ENCODE measurements at places on chromosomes 6 and 20.

DNA sequence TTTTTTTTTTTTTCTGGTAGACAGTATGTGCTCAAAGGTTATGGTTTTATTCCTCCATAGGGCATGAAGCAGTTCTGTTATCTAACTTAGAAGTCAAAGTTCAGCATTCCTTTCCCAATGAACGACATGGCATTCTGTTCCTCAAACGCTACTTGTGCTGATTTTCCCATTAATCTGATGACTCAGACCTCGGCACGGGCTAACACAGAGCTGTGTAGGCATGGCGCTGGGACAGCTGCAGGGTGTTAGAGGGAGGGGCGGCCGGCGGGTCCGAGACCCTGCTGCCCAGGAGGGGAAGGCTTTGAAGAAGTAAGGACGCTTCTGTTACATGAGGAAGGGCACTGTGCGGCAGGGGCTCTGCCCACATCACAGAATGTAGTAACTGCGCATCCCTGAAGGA is 93.6 kb upstream of the AGPAT4 start:
- DNase-seq = no peak

- peak; percentile 30 for DNase-seq
Observed at GRCh38 chr6:160750276-160750689, 48.2 kb downstream of the PLG start.

DNA sequence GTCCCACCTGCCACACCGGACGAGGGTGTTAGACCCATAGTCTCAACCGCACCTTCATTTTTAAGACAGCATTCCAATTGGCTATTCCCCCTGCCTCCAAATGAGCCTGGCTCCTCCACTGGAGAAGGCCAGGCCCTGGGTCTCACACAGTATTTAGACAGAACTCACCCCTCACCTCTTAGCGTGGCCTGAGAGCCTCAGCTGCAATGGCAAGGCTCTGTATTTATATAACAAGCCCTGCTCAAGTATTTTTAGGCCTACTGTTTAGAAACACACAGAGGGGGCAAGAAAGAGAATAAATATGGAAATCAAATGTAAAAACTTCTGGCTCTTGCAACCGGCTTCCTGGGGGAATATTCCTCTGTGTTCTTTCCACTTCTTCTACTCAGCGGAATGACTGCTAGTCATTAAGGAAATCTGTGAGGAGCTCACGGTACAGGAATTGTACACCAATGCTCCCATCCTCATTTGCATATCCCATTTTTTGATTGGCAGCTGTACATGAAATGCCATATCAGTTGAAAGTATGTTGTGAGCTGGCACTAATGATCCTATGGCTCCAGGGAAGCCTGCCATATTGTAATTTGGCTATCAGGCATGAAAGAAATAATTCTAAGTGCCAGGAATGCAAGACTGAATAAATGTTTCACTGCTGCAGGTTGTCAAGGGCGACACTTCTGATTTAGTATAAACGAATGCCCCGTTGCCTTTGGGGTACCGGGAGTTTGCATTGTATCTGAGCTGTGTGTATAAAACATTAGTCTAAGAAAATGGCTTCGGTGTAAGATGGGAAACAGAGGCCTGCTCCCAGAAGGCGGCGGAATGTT is 207.5 kb downstream of the ZNF217 start:
- DNase-seq = no peak

DNA sequence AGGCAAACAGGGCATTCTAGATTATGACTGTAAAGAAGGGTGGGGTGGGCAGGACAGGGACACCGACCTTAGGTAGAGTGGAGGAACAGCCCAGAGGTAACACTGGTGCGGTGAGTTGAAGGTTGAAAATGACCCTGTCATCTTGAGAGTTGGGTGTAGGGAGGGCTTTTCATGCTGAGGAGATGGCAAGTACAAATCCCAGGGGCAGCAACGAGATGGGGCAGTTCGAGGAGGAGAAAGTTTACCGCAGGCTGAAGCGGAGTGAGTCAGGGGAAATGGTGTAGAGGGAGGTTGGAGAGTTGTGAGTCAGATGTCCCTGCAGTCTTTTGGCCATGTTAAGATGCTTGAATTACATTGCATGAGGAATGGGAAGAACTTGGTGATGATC is 101.1 kb downstream of the HIVEP1 start:
- DNase-seq = peak; percentile 19

DNA sequence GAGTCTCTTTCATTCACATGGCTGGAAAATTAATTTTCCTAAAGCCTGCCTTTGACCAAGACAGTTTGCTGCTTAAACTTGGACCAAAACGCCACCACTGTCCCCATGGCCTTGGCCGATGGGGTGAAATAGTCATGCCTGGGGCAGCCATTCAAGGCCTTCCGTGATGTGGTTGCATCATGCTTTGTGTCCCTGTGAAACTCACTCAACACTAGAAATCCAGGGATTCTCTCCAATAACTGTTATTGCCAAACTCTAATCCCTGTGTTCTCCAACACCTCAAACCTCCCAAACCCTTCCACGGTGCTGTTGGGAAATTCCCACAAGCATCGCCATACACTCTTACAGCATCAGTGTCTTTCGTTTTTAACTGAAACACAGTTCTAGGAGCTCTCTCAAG is 1.4 kb upstream of the TXNDC5 start:
- DNase-seq = no peak

- no peak for DNase-seq
Observed at GRCh38 chr20:41370176-41370575, 3.6 kb upstream of the EMILIN3 start.

- no peak for DNase-seq
Observed at GRCh38 chr20:57998276-57998675, 230.2 kb downstream of the ANKRD60 start.

DNA sequence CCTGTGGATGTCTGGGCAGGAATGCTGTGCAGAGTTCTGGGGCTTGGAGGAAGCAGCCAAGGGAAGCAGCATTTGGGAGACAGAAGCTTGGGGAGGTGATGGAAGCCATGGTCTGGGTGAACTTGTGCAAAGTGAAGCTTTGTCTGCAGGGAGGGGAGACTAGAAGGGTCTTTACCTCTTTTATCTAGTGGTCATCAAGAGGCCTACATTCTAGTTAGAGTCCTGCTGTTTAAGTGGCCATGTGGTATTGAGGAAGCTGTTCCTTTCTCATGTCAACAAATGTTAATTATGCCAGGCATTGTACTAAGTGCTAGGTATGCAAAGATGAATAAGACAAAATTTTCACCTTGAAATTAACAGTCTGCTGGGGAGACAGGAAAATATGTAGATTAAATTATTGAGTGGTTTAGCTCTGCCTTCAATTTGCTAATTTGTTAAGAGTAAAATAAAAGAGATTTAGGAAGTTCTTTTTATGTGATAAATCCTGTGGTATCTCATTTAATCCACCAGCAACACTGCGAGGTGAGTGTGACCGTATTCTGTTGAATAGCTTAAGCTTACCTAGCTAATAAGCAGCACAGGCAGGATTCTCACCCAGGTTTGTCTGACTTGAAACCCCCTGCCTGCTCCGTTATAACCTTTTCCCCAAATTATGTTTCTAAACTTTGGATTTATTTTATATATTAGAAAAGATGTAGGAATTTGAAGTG is 43.1 kb downstream of the ARID1B start:
- no peak for DNase-seq

GRCh38 chr6:52495922-52496321 is 75.8 kb downstream of the EFHC1 start:
- no peak for DNase-seq

- peak; percentile 53 for DNase-seq
Observed at GRCh38 chr6:27019651-27020552, 227.6 kb upstream of the PRSS16 start.

DNA sequence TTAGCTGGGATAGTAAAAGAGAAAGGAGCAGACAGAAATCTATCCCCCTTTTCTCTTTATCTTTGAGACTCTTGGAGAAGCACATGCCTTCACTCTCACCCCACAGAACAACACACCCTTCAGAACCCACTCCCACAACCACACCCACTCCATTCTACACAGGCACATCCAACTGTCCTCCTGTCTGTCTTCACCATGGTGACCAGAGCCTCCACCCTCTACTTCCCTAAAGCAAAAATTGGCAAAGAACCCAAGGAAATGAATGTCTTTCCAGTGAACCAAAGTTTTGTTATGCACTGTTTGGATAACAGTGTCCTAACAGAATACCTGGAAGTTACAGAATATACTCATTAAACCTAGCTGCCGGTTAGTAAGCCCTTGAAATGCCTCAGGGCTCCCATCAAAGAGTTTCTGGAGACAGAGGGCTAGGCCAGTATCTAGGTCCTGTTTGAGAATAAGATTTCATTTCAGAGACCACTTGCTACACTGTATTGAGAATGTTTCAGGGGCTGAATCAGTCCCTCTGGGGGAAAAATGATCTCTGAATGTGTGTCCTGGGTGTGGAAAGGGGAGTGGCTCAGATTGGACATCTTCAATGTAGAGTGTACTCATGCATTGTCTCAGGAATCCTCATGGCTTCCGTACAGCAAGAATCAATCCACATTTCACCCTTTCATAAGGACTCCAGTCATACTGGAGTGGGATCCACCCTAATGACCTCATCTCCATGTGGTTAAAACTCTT is 101.1 kb downstream of the LY86 start:
- no peak for DNase-seq

- no peak for DNase-seq
Observed at GRCh38 chr6:19632786-19633185, 204.4 kb upstream of the ID4 start.

GRCh38 chr6:1525364-1526038 is 84.2 kb upstream of the FOXC1 start:
- no peak for DNase-seq

DNA sequence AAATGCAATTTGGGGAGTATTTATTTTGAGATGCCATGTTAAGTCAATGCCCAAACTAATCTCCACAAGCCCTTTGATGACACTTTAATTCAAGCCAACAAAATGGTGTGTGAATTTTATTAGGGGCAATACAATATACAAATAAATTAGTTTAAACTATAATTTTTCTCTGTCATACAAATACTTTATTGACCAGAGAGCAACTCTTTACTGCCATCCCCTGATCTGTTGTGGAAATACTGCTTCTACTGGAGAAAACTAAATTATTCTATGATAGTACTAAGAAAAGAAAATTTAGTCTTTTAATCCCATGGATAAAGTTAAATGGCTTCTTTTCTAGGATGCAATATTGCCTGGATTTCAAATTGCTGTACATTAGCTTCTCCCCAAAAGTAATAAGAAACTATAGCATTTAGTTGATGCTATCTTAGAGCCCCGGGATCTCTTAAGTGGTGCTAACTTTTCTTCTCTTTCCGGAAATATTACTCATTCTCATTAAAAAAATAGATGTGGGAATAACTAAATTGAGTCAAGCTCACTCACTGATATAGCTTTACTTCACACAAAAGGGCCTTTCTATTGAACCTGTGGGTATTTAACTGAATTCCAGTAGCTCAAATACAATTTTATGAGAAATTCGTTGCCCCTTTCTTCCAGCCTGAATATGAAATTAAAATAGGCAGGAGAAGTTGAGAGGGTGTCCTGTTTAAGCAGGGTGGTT is 49.2 kb downstream of the SMPDL3A start:
- DNase-seq = no peak

DNA sequence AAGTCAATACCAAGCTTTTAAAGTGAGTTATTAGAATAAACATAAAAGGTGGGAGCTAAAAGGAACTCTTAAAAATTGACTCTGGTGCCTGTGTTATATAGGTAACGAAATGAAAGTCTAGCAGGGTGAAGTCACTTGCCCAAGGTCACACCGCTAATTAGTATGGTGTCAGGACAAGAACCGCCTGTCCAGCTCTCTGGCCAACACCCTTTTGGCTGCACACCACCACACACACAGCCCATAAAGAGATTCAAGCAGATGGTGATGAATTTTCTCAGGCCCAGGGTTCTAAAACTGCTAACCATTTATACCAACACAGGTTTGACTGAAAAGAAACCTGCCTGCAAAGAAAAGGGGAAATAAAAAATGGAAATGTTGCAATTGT is 20.2 kb downstream of the GFOD1 start:
- no peak for DNase-seq

- DNase-seq = no peak
Observed at GRCh38 chr6:84953111-84953755, 188.8 kb upstream of the TBX18 start.

- no peak for DNase-seq
Observed at GRCh38 chr20:61846741-61847419, 218.8 kb downstream of the TAF4 start.

GRCh38 chr20:37969949-37970855 is 63.1 kb downstream of the TTI1 start:
- no peak for DNase-seq
